ENCODE measurements at places on chromosomes 1 and 21. TPM values are rescaled to one million over a fixed set of nuclear protein-coding genes. Genes with fewer than 3 reads are reported as not detected.

The OR6K3 gene
- total RNA-seq = not detected

DNA sequence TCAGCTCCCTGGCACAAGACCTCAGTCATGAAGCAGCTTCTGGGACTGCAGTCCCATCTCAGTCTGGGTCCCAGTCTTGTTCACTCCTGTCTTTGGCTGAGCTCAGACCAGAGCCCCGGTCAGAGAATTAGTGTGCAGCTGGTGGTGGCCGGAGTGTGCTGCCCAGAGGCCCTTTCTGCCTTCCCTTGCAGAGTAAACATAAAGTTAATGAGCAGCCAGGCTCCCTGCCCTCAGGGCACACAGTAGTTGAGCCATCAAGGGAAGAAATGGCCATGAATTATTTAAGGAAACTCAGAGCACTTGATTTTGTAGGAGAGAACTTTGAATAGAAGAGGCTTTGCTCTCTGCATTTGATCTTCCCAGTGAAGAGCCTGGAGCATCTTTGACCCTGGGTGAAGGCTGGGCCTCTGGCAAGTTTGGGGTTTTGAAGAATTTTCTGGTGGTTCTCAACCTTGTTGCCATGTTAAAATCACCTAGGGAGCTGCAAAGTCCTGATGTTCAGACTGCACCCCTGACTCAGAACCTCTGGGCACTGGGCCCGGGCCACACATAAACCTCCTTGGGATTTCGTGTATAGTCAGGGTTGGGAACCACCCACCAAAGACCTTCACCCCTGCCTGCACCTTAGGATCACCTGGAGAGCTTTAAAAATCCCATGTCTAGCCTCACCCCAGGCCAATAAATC lies 26.4 kb upstream of the SELENON start:
- no peak for DNase-seq

The PPM1J gene
- 0.10 TPM for total RNA-seq

The ERICH3 gene
- 0.29 TPM for total RNA-seq

DNA sequence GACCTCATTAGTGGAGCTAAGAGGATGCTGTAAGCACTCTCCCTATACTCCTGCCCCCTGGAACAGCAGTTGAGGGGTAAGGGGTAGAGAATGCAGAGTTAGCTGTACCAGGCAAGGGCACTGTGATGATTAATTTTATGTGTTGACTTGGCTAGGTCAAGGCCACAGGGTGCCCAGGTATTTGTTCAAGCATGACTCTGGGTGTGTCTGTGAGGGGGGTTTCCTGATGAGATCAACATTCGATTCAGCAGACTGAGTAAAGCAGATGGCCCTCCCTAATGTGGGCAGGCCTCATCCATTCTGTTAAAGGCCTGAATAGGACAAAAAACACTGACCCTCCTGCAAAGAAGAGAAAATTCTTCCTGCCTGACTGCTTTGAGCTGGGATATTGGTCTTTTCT lies 110.8 kb downstream of the KCND3 start:
- no peak for DNase-seq

The OLFML3 gene
- total RNA-seq = 8.4 TPM

DNA sequence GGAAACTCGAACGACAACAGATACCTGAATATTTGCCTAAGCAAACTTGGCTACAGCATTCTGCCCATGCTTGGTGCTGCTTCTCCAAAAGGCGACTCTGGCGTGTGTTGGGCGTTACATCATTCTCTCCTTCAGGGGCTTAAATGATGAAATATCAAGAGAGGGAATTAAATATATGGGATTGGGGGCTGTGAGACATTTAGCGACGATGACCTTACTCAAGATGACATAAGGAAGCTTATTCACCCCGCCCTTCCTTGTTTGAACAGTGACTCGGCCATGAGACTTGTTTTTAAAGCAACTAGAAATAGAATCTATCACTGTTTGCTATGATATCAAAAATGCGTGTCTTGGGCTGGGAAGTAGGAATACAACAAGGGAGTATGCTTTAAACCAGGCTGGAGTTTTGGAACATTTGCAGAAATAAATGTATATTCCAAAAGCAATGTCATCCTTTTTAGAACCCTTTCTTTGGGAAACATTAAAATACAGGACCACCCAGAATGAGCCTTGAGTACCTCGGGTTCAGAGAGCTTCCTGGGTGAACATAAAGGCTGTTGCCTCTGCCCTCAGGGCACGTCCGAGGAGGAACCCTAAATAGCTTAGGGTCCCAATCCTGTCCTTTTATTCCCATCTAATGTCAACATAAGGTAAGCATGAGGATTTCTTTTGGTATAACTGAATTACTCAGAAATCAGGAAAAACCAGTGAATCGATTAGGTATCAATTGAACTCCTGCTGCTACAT lies 123.3 kb upstream of the SLC45A1 start:
- no peak for DNase-seq

DNA sequence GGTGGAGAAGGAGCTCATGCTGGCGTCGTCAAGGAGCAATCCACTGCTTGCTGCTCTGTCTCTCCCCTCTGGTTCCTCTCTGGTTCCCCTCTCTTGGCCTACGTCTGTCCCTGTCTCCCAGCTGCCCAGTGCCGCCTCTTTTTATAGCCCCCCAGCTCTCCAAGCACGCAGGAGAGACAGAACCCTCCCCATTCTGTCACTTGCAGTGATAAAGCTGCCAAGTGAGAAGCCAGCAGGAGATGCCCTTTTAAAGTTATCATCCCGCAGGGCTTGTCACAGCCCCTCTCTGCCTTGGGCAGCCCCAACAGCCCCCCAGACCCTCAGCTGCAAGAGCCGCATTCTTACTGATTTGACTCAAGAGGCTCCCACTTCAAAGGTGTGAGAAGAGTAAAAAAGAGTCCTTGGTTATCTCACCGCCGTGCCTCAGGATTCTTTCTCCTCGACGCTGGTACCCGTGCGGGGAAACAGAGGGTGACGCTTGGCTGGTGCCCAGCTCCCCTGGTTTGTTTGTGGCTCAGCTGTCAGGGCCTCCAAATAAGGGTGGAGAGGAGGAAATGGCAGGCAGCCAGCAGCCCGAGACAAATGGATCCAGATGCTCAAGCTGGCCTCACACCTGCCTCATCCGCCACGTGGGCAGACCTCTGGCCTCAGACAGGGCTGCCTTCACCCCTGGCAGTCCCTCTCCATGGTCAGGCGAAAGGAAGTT lies at the start of gene NPPA:
Gene NPPA, minus strand, starts transcription at position 117 of the 706 bp plus-strand sequence. Its CDS starts 99 bp downstream, at position 18.
- DNase-seq = no peak

- DNase-seq = no peak
Measured at GRCh38 chr1:183308719-183309118, 109.5 kb downstream of the NMNAT2 start.

- DNase-seq = no peak
Measured at GRCh38 chr1:97041026-97041425, 319.4 kb downstream of the PTBP2 start.

- no peak for DNase-seq
Measured at GRCh38 chr1:176379626-176380339, 83.2 kb upstream of the PAPPA2 start.

GRCh38 chr21:25791319-25791718 lies 56.5 kb downstream of the GABPA start:
- no peak for DNase-seq

GRCh38 chr1:27542463-27543273 lies 52.7 kb upstream of the WASF2 start:
- peak; percentile 77 for DNase-seq

The TRABD2B gene
- 0.06 TPM for total RNA-seq

DNA sequence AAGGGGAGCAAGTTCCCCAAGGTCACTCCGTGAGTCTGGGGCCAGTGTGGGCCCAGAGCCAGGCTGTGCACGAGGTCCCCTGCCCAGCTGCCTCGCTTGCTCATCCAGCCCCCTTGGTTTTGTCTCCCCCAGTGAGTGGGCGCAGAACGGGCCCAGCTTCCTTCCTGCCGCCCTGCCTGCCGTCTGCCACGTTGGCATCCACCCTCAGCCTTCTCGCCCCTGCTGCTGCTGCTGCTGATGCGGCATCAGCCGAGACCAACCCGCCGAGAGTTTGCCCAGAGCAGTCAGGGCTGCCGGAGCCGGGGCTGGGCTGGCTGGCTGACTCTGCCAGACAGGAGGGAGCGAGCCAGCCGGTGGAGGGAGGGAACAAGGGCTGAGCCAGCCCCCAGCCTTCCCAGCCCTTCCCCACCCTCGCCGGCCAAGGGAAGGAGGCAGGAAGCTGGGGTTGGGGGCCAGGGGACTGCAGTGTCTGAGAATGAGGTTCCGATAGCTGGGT lies 31.4 kb upstream of the WASF2 start:
- DNase-seq = no peak

The BATF3 gene
- 6.5 TPM for total RNA-seq

DNA sequence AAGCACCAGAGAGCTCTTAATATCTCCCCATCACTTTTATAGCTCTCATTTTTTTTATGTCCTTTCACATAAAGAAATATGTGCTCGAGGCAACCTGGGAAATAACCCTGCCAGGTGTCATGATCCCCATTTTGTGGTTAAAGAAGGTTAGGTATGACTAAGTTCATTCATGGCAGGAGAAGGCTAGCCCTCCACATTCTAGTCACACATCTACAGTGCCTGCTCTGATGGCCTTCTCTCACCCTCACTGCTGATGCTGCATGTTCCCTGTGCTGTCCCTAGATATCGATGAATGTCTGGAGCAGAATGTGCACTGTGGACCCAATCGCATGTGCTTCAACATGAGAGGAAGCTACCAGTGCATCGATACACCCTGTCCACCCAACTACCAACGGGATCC lies 187.5 kb downstream of the TPR start:
- no peak for DNase-seq

GRCh38 chr1:226268421-226269124 lies 40.4 kb downstream of the LIN9 start:
- DNase-seq = no peak

The SLFNL1 gene
- not detected for total RNA-seq

DNA sequence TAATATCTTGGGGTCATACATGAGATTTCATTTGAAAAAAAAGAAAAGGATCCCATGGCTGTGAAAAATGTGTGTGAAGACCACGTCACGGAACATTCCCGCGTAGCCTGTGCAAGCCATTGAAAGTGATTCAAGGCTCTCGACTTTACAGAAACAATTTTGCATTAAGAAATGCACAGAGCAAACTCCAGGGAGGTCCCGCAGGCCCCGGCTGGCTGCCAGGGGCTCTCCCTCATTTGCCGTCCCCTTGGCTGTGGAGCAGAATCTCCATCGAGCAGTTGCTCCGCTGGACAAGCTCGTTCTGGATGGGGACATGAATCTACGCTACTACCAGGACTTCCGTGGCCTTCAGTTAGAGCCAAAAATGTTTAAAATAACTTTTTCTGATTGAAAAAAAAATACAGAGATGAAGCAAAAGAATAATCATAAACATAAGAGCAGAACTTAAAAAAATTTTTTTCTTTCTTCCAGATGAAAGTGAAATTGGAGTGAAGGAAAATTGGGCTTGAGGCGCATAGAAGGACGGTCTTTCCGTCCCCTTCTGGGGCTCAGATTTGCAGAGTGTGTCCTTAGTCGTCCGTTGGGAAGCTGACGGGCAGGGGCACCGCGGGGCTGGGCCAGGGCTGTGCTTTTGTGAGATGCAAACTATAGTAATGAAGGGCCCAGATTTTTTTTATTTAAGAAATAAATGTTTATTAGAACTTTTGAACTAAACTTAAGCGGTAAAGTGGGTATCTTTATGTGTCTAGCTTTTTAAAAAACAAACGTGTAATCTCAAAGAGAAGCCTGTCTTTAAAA lies 68.1 kb upstream of the ARHGEF16 start:
- no peak for DNase-seq

- no peak for DNase-seq
Measured at GRCh38 chr1:226123591-226124471, 61.3 kb downstream of the H3-3A start.

DNA sequence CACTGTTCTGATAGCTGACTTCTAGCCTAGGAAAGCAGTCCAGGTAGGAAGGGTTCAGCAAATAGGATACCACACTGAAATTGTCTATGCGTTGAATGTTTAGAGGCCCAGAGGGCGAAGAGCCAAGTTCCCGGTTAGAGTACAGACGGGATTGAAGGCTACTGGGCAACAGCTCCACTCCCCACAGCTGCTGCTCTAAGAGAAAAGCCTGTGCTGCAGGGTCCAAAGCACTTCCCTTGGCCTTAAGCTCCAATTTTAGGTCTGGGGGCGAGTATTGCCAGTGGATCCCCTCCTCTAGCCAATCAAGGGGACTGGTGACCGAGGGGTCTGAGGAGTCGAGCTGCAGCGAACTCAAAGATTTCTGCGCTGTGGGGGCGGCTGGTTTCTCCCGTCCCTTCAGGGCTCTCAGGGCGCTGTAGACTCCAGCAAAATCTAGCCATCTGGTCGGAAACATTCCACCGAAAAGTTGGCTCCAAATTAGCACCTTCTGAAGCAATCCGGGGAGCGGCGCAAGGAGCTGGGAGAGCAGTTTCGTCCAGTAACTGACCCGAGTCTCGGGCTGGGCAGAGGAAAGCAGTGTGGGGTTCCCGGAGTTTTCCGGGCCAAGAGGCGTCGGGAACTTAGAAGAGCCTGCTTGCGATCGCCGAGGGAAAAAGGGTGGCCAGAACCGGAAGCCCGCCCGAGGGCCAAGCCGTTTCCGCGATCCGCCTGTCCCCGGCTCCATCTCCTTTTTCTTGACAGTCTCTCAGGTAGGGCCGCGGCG lies 748 bp downstream of the PPP1R15B start:
- no peak for DNase-seq

DNA sequence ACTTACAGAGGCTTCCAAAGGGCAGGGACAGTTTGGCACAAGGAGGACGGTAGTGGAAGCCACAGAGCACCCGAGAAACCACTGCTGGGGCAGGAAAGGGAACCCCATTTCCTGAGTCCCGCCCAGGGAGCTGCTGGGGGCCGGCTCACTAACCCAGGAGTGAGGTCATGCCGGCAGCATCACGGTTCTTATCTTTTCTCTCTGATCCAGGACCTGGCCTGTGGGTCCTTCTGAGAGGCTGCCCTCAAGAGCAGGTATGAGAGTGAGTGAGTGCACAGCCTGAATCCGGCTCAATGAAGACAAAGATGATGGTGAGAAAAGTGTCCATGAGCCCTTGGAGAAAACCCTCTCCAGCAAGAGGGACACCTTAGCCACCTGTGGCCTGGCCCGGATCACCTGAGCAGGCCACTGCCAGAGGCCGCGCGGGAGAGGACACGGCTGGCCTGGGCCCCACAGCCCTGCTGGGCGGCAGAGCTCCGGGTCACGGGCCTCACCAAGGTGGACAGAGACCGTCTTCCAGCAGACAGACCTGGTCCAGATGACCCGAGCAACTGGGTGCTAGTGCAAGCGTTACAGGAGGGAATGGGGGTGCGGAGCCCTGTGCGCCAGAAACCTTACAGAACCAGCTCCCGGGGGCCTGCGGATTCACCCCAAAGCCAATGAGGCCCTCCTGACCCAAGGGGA lies 94.9 kb downstream of the RIPK4 start:
- DNase-seq = no peak

The PLCH2 gene
- 0.02 TPM for total RNA-seq

The VSIG8 gene
- not detected for total RNA-seq

- DNase-seq = no peak
Measured at GRCh38 chr1:157411769-157412168, 140.5 kb downstream of the FCRL5 start.

DNA sequence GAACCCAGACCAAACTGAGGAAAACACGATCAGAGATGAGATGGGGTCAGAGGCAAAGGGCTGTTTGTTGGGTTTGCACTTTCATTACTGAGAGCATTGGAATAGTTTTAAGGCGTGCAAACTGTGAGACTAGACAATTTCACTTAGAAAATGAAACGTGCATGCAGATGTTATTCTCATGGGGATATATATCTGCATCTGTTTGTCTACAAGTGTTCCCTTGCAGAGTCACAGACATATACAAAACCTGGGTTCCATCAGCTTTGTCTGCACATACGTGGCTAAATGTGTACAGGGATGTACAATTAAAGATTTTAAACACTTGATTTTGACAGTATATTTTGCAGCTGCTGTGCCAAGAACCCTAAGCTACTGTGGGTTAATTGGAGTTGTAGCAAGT lies 355.4 kb downstream of the KIF26B start:
- no peak for DNase-seq

The KCNH1 gene
- 0.97 TPM for total RNA-seq
